ENCODE measurements at places on chromosomes 16 and 17.
A peak's percentile ranks its signal among the peaks of the same experiment; 100 is the strongest.

DNA sequence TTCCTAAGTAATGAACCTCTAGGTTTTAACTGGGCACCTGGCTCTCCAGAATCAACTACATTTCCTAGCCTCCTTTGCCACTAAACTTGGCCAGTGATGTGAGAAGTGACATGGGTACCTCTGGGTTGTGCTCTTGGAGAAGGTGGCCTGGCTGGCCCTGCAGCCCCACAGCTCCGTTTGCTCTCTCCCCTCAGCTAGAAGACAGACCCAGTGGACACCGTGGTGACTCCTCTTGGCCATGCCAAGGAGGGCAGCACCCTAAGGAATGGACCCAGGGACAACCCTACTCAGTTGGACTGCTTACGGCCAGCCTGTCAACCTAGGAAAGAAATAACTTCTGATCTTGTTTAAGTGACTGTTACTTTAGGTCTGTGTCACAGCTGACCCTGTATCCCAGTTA, 151.4 kb downstream of the TMEM132E start:
- no peak for DNase-seq

- DNase-seq: peak; percentile 23
Observed at GRCh38 chr16:31202414-31203375, at the start of gene PYCARD. PYCARD (minus strand) TSS chr16:31202760; CDS start chr16:31202690, 70 bp downstream.

- DNase-seq: peak; percentile 87
Observed at GRCh38 chr17:9575381-9576101, at the start of gene STX8. STX8 (minus strand) TSS chr17:9575820; CDS start chr17:9575808, 12 bp downstream.

- DNase-seq: no peak
Observed at GRCh38 chr16:2854700-2855309, 3.2 kb downstream of the PRSS22 start.

GRCh38 chr17:48990882-48991357, 6.3 kb upstream of the IGF2BP1 start:
- DNase-seq: no peak

DNA sequence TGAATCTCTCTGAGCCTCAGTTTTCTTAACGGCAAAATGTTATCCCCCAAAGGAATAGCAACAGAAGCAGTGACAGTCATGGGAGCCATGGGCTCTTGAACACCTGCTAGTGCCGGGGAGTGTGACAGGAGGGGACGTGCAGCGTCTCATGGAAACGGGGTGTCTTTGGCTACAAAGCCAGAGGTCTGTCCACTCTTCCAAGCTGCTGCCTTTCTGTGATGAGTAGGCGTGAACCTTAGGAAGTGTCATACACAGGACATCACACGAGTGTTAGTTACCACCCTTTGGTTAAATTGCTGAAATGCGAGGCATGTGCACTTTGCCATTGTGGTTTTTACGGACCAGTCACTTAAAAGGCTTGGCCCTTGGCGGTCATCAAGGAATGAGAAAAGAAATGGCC, 93.4 kb downstream of the IRF8 start:
- no peak for DNase-seq

GRCh38 chr16:78133919-78134318, 34.5 kb downstream of the WWOX start:
- no peak for DNase-seq
